ENCODE measurements at places on chromosomes 7 and 10.

DNA sequence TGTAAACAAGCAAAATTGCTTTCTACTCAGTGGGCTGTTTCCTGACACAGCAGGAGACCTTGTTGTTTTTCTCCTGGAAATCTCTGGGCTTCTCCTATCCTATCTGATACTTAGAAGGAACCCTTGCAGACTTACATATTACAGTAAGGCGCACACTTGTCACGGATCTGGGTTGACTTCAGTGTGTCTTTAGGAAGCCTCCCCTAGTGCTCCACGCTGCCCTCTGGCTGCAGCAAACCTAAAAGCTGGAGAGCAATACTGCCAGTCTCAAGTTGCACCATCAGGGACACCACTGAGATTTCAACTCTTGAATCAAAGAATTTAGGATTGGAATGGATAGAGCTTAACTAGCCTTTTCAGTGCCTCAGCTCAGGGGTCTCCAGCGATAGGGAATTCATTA lies 495.3 kb downstream of the LRMDA start:
- no peak for DNase-seq

DNA sequence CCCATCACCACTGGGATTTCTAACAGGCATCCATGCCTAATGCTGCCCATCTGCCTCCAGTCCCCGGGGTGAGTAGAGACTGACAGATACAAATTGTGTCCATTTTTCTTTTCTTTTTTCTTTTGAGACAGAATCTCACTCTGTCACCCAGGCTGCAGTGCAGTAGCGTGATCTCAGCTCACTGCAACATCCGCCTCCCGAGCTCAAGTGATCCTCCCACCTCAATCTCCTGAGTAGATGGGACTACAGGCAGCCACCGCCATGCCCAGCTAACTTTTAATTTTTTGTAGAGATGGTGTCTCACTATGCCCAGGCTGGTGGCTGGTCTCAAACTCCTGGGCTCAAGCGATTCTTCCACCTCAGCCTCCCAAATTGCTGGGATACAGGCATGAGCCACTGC lies 7.6 kb upstream of the CPN1 start:
- DNase-seq: no peak

DNA sequence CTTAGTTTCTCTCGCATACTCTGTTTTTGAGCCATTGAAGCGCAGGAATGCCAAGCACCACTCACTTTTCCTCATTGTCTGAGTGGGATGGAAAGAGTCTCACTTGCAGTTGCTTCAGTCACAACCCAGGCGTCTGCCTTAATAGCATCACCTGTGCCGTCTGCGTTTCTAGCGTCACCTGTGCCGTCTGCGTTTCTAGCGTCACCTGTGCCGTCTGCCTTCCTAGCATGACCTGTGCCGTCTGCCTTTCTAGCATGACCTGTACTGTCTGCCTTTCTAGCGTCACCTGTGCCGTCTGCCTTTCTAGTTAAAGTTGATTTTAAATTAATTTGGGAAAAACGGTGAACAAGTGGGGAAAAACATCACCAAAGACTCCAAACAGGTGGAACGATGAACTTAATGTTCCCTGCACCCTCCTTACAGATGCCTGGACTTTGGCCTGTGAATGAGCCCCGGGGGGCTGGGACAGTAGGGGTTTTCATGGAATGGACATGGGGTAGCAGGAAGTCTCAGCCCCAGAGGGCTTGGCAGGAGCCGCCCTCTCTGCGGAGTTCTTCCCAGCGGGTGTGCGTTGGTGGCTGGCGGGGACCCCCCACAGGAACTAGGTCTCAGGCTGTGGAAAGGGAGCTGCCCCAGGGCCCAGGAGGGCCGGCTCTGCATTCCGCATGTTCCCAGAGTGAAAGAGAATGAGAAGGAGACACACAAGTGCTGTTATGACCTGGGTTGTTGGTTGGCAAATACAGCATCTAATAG lies 3.5 kb downstream of the ZNF511 start:
- no peak for DNase-seq

DNA sequence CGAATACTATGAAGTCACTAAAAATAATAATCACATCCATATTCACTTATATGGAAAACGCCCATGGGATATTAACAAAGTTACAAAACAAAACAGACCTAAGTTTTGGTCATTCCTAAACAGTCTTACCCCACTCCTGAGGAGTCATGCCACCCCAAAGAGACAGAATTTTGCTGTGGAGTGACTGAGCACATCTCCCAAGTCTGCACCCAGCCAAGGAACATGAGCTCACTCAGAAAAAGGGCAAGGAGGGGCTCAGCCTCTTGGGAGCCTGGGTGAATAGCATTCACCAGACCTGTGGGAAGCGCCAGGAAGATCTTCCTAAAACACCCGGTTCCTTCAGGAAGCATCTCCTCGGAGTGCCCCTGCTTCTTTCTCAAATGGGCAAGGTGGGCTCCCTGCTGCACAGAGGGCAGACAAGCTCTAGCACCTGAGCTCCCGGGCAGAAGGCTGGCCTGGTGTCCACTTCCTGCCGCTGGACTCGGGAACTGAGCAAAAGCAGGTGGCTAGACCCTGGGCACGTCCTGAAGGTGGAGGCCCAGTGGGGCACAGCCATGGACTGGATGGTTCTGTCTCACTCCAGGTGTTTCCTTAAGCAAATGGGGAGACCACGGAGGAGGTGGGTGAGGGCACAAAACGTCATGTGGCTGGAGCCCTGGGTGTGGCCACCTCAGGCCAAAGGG lies 31.0 kb downstream of the TNS3 start:
- DNase-seq: no peak
